ENCODE measurements at places on chromosomes 2 and 18.
A peak's percentile ranks its signal among the peaks of the same experiment; 100 is the strongest.

GRCh38 chr18:6751222-6751621 is 21.7 kb downstream of the ARHGAP28 start:
- DNase-seq = no peak

DNA sequence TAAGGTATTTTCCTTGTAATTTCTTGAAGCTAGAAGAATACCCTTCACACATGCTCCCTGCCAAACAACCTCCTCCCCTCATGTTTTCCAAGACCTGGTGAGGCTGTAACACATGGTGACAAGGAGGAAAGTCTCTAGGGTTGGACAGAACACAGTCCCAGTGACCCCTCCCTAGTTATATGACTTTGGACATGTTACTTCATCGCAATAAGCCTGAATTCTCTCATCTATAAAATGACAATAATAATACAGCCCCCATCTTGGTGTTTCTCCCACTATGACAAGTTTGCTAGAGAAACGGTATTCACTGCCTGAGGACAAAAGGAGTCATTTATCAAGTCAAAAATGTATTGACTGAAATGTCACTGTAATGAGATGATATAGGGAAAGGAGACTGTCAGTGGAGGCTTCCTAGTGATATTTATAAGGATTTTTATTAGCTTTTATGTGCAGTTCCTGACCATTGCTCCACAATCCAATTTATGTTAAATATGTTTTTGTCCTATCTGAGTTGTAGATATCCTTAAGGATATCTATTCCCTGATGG is 464.4 kb downstream of the SUCLG1 start:
- DNase-seq = no peak

DNA sequence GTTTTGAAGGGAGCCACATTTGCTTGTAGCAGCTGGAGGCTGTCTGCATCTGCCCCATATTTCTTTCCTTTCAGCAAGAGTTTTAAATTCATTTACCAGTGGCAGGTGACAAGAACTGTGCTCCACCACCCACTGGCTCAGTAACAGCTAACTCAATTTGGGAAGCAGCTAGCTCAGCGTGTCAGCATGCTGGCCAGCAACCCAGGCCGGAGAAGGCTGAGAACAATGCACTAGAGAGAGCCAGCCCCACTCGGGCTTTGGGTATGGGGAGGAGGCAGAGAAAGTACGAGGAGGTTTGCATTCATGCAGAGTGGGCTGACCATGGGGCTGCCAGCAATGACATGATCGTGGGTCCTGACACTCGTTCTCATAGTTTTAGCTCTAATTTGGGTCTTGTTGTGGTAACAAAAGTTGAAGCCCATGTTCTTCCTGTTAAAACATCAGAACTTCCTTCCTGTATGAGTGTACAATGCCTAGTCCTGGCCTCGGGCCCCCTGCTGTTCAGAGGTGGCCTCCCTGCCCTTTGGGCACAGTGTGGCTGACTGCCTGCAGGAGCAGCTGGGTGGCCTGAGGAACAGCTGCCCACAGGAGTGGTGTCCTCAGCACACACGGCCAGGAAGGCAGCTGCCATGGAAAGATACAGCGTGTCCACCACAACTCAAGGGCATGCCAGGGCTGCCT is 23.0 kb downstream of the CDC42EP3 start:
- no peak for DNase-seq

DNA sequence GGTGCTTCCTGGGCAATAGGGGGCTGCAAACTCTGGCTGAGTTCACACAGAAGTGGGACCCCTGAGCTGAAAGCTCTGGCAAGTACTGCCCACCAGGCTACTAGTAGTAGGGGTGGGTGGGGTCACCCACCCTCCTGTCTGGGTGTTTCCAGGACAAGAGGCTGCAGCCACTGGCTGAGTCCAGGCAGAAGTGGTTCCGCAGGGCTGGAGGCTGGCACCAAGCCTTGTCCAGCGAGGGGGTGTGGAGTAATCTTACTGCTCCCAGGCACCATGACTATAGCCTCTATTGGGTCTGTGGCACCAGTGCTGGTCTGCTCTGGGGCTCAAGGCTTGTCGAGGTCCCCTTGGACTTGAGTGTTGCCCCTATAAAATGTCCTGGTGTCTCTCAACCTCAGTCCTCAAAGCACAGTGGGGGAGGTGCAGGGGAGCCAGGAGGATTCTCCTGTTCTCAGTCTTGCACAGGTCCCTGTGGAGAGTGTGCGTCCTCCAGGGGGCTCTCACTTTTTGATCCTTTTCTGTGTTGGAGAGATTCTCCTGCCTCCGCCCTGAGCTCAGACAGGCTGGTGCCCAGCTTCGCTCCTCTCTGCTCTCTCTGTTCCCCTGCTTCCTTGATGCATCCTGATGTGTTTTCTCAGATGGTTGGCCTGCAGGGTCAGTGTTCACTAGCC is 48.1 kb downstream of the NUP35 start:
- no peak for DNase-seq

GRCh38 chr2:12325806-12326205 is 390.9 kb upstream of the TRIB2 start:
- DNase-seq = peak; percentile 69

- DNase-seq = peak; percentile 12
Observed at GRCh38 chr18:75201282-75202270, 7.4 kb downstream of the PTGR3 start.

All from EL (cell line).